IPS DF 6.9 (cell line): ENCODE measurements at places on chromosomes 13 and 19.

DNA sequence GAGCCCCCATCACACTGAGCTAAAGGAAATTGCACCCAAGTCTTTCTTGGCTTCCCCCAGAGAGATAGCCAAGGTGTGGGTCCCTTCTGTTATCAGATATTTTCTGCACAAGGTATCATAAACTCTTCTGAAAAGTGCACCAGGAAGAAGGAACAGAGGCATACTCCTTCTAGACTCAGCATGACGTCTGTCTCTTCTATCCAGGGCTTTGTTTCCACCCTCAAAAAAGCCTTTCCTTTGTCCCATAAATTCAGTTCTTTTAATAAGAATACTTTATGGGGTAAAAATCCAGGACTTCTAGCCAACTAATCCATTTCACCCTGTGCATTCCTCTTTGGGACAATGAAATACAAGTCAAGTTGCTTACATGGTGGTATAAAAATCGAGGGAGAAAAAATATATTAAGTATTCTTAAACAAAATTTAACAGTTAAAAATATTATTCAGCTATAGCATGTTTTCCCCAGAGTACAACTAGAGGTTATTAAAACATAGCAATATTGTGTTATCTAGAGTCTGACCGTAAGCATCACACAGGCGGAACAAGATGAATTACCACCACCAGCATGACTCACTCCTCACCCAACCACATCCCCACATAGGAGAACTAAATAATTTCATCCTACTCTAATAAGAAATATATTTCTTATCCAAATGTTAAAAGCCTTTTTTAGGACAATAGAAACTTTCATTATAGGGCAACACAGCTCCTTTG, 79.9 kb upstream of the GPC6 start:
- no peak for DNase-seq

DNA sequence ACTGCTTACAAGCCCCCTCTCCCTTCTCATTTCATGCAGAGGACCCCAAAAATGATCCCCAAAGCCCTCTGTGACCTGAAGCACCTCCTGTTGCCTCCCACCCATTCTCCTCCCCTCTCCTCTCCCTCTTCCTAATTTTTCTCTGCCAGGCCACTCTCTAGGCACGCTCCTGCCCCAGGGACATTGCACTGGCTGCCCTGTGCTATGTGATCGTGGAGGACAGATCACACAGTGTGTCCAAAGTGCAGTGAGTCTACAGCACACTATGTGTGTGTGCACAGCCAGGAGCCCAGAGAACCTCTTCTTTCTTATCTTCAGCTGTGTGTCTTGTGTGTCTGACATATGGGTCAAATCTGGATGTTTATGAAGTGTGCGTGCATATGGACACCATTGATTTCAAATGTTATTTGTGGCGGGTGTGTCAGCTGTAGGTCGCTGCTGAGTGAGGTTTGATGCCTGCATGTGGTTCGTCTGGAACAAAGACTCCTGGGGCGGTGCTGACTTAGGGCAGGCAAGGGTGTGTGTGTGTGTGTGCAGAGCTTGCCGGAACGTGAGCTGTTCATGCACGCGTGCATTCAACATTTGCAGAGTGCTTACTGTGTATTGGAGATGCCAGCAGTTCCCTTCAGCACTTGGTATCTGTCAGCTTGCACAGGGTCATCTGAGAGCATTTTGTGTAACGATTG, 2.1 kb upstream of the KLHL26 start:
- DNase-seq = no peak

GRCh38 chr13:114315074-114315785, 927 bp downstream of the CHAMP1 start:
- DNase-seq = no peak

GRCh38 chr19:6018786-6019185, 40.8 kb upstream of the RANBP3 start:
- no peak for DNase-seq
